ENCODE measurements at places on chromosomes 11 and 22. TPM values are rescaled to one million over a fixed set of nuclear protein-coding genes. Genes with fewer than 3 reads are reported as not detected.

The GAB4 gene
- total RNA-seq: not detected

GRCh38 chr22:46502440-46503175 lies 34.8 kb downstream of the CELSR1 start:
- DNase-seq: no peak

DNA sequence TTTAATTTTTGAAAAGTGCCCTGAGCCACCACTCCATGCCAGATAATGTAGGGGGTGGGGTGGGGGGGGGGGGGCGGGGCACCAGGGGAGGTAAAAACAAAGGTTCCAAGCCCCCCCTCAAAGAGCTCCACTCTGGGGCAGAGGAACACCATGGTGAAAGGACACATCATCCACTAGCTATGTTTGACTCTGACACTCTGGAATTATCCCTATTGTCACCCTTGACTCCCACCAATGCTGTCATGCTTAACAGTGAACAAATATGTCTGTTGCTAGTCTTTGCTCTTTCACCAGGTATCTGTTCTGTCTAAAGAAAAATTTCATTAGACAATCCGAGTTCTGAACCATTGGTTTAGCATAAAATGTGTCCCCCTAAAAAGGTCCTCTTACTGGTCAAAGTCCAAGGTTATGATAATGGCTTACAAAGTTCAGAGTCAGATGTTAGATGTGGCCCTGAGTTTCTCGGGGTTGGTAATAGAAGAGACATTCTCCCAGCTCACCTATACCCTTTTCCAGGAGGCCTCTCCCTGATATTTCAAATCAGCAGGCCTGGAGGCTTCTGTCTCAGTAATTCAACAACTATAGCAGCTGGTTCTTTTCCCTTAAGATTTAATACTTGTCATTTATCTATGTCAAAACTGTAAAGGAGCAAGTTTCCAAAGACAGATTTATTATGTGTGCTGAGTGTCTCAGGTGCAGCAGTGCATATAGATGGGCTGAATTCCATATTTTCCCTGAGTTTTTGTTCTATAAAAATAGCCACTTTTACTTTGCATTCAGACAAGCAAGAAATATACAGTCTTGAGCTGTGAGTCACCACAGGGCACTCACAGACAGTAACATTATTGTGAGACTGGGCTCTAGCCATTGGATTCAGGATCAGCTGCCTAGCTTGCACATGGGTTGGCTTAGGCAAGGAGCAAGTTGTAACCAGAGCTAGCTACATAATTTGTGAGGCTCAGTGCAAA lies 174.1 kb downstream of the CSNK2A3 start:
- DNase-seq: peak; percentile 47

GRCh38 chr11:64556721-64557250 lies 34.2 kb upstream of the SLC22A12 start:
- no peak for DNase-seq

DNA sequence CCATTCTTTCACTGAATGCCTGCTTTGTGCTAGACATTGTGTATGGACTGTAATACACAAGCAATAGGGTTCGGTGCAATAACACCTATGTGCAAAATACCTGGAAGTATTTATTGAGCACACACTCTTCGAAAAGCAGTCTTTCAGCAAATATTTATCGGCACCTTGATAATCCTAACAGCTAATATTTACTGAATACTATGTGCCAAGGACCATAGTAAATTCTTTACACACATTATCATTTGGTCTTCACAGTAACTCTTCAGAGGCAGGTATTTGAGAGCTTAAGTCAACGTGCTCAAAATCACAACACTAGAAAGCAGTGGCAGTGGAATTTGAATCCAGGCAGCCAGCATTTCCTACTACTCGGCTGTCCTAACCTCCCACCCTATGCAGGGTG lies 2.2 kb downstream of the B3GNT6 start:
- DNase-seq: no peak

DNA sequence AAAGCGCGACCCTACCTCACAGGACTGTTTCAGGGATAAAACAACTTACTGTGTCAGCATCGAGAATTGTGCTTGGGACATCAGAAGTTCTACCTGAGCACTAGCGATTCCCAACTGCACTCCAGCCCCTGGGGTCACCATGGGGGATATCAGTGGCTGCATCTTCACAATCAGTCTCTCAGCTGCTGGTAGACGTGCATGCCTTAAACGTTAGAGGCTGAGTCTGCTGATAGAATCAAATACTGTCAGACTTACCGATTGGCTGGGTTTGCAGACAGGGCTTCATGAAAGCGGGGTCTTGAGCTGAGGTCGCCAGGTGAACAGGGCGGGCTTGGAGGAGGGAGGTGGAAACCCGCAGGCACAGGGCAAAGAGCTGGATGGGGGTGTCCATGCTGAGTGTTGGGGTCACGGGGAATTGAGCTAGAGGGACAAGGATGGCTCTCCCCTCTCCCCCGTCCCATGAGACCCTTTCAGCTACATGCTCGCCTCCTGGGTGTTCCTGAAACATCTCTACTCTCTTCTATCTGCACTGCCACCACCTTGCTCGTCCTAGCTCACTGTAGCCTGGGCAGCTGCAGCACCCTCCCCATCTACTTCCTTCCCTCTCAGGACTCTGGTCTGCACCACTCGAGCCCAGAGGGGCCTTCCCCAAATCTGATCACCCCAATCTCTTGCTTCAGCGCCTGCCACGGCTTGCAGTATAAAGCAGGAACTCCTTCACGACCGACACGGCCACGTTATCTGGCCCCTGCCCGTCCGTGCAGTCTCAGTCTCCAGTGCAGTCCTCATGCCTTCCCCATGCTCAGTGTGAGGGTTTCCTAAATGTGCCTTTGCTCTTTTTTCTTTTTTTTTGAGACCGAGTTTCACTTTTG lies 43.5 kb downstream of the ST14 start:
- DNase-seq: no peak

DNA sequence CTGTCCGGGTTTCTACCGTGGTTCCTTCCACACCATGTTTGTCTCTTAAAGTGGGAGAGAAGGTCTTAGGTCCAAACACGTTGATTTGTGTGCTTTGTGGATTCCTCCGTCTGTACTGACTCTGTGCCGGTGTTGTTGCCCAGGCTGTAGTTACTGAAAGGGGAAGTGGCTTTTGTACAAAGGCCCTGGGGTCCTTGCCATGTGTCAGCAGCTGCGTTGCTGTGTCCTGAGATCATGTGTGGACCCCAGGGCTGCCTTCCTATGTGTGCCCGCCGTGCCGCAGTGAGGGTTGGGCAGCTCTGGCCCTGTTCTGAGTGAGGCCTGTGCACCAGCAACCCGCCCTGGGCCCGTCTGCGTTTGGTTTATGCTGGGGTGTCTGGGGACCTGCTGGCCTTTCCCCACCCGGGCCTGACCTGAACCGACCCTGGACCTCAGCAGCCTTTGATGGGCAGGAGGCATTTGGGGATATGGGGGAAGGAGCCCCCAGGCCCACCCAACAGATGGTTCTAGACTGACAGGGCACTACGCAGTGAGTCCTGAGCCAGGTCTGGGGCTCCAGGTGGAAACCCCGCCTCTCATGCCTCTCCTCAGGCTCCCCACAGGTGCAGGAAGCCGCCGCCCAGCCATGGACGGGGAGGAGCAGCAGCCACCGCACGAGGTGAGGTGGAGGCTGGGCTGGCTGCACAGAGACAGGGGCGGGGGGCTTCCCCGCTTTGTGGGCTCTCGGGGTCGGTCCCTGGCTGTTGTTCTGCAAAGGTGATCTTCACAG lies 6.9 kb downstream of the TRABD start:
- no peak for DNase-seq

- no peak for DNase-seq
These were observed 2.8 kb downstream of the NRXN2 start for GRCh38 chr11:64720167-64720566.

DNA sequence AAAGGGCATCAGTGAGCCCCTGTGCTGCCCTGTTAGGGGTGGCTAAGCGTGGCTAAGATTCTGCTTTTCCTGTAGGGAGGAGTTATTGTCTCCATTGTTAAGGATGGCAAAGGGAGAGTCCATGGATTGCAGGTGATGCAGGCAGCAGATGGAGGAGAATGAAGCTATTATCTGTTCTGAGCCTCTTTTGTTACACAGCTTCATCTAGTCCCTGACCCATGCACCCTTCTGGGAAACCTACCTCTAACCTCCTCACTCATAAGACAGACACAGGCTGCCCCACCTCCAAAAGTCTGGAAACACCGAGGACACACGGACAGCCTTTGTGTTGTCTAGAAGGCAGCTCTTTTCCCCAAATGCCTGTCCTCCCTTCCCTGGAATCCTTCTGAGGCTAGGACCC lies 13.7 kb downstream of the SMIM38 start:
- no peak for DNase-seq

GRCh38 chr11:105732611-105733010 lies 122.7 kb downstream of the GRIA4 start:
- DNase-seq: no peak

Data from fibroblast of villous mesenchyme (primary cell).